Upper lobe of left lung (tissue), 6 donors: ENCODE measurements at places on chromosomes 3 and 15. TPM values are rescaled to one million over a fixed set of nuclear protein-coding genes. Genes with fewer than 3 reads are reported as not detected.

GRCh38 chr3:67468511-67468910 is 185.9 kb downstream of the SUCLG2 start:
- no peak for DNase-seq

DNA sequence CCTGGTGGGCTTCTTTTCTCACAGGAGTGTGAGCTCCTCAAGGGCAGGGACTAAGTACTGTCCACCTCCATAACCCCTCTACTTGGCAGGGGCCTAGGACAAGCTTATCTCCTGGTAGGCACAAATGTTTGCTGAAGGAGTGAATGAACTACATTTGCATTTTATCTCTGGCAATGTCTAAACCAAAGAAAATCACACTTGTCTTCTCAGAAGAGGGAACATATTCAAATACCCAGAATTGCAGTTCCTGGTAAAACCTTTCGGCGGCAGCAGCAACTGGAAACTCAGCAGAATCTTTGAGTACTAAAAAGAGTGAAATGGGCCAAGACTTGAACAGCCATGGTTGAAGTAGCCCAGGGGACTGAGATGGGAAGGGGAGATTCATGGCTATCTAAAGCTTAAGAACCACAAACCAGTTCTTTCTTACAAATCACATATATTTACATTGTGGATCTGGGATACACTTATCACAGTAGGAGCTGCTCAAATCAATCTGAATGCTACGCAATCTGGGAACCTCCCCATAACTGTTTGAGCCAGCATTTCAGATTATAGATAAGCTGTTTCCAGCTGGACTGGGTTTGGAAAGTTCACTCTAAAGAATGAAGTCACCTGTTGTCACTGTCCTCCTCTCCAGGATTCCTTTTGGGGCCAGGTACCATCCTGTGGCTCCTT is 18.7 kb upstream of the PTPN9 start:
- DNase-seq: no peak

DNA sequence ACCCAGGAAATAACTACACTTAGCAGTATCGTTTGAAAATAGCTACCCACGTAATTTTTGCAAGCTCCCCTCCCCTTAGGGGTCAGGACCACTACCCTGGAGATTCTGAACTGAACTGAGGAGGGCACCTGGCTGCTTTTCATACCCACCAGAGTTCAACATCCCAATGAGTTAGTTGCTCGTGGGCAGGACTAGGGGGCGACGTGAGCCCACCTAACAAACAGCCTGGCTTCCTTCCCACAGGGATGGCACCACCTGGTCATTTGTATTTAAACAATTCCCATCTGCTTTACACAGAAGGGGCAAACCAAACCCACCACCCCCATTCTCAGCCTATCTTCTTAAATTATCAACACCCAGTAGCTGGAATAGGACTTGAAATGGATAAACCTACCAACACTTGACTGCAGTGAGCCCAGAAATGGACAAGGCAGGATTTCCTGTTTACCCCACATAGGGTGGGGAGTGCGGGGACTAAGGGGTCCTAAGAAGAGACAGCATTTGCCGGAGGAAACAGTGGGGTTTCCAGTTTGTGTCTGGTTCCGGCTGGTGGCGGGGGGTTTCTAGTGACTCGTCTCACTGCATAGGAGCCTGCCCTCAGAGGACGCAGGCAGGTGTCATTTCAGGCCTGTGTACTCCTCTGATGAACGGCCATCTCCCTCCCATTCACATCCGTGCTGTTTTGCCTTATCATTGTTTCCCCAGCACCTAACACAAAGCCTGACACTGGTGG is 11.6 kb upstream of the VGLL4 start:
- no peak for DNase-seq

- DNase-seq: no peak
Observed at GRCh38 chr3:182972387-182972786, 8.0 kb downstream of the DCUN1D1 start.

DNA sequence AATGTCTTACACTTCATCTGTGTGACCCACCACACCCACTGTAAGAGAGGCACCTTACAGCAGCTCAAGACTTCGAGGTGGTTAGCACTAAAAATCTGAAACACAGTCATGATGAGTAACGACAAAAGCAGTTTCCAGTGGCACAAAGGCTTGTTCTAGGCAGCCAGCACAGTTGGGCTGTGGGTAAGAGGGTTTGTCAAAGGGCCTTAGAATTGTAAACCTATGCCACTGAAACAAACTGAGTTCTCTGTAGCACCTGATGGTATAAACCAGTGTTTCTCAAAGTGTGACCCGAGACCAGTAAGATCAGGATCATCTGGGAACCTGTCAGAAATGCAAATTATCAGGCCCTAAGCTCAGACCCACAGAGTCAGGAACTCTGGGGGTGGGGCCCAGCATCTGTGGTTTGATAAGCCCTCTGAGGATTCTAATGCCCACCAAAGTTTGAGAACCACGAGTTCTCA is 36.5 kb downstream of the DAPK2 start:
- no peak for DNase-seq

DNA sequence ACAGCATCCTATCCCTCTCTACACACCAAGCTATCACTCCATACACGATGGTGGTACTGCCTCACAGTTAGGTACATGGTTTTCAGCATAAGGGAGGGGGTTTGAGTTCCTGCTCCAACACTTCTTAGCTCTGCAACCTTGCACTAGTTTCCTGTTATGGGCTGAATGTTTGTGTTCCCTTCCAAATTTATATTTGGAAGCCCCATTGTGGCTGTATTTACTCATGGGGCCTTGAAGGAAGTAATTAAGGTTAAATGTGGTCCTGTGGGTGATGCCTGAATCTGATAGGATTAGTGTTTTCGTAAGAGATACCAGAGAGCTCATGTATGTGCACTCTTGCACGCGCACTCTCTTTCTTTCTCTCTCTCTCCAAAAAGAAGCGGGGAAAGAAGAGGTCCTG is 259.4 kb downstream of the RORA start:
- DNase-seq: no peak

GRCh38 chr3:31135546-31135945 is 241.1 kb upstream of the GADL1 start:
- no peak for DNase-seq

- DNase-seq: no peak
Observed at GRCh38 chr3:9884555-9885165, 4.6 kb upstream of the CIDEC start.

GRCh38 chr15:41936649-41937567 is 35.4 kb downstream of the EHD4 start:
- no peak for DNase-seq

- DNase-seq: no peak
Observed at GRCh38 chr3:173921732-173922131, 524.2 kb downstream of the NLGN1 start.

DNA sequence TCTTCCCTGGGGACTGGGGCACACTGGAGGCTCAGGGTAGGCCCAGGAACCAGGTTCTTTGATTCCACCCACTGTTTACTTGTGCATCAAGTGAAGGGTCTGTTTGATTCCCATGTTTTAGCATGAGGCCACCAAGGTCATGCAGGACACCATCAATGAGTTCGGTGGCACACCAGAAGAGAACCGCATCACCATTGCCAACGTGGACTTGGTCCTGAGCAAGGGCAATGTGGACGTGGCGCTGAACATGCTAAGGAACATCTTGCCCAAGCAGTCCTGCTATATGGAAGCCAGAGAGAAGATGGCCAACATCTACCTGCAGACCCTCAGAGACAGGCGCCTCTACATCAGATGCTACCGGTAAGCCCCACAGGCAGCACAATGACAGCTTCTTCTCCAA is 21.5 kb downstream of the TTC21A start:
- DNase-seq: no peak

GRCh38 chr3:60453326-60453725 is 797.9 kb downstream of the FHIT start:
- no peak for DNase-seq

GRCh38 chr15:88621789-88622604 is 857 bp downstream of the AEN start:
- no peak for DNase-seq

DNA sequence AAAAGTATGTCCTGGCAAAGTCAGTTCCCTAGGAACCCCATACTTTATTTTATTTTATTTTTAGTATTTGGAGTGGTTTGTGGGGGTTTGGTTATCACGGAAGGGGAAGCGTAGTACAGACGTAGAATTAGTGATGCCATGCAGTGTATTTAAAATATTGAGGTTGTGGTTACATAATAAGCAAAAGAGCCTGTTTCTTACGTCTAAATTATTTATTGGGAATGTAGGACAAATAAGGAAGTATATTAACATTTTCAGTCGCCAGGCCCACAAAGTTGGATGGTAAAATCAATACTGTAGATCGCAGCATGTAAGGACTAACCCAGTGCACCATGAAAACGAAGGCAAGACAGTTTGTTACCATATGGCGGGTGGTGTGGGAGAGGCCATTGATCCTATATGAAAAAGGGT is 558 bp downstream of the DTWD1 start:
- DNase-seq: no peak

DNA sequence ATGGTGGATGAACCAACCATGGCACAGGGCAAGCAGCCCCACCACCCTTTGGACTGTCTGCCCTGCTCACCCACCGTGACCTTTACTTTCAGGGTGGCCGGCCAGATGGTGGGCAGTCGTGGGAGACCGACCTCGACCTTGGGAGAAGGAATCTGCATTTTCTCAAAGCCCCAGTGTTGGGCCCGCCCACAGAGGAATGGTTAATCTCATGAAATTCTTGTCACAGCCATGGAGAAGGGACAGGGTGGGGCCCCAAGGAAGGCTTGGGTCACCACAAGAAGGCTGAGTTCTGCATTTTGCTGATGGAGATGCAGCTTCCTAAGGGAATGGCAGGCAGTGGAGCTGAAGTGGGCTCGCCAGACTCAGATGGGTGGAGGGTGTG is 2.9 kb downstream of the PLXND1 start:
- peak; percentile 46 for DNase-seq

DNA sequence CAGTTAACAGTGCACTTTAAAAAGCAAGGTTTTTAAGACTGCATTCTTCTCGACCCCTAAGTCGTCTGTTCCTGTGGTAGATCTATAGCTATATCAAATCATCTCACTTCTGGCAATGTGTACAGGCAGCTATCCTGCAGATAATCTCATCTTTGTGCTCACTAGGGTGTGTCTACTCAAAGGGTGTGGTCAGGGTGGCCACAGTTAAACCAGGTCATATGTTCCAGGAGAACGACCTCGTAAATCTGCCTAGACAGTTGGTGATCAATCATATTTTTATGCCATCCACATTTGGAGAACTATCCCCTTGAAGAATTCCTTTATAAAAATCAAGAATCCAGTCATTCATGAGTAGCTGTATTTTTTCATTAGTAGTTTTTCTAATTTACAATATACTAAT is 3.0 kb downstream of the VEPH1 start:
- DNase-seq: no peak

DNA sequence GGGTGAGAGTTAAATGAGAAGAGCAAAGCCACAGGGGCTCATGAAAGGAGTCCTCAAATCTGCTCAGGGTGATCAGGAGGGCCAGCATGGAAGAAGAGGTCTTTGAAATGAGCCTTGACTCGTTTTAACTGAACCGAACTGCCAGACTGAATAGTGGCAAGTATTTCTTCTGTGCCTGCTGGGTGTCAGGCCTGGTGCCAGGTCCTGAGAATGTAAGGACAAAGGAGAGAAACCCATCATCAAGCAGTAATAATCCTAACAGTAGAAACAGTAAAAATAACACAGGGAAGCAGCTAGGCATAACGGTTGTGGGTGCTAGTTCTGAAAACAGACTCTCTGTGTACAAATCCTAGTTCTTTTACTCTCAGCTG is 40.4 kb upstream of the SMAD3 start:
- DNase-seq: no peak

GRCh38 chr3:31043184-31043819 is 148.8 kb upstream of the GADL1 start:
- no peak for DNase-seq

DNA sequence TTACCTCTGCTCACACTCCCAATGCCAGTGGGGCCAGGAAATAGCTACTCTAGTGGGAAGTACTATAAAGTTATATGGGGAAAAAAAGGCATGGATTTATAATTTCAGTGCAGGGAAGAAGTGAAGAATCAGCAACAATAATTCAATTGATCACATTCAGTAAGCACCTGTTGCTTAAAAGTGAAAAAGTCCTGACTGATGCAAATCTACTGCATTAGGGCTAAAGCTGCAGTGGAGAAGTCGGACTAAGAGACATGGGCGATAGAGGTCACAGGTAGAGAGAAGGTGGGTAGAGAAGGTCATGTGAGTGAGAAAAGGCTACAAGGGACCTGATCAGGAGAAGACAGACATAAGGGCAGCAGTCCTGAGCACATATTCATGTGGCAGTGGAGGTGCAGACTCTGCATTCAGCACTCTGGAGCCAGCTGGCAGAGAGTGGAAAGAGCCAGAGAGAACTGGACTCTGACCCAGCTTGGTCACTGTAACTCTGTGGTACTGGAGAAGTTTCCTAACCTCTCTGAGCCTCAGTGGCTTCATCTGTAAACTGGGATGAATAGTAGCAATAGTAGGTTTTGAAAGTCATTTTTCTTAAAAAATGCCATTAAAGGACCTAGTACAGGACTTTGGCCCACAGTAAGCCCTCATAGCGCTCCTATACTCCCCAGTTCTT is 17.6 kb upstream of the BCL2A1 start:
- no peak for DNase-seq

DNA sequence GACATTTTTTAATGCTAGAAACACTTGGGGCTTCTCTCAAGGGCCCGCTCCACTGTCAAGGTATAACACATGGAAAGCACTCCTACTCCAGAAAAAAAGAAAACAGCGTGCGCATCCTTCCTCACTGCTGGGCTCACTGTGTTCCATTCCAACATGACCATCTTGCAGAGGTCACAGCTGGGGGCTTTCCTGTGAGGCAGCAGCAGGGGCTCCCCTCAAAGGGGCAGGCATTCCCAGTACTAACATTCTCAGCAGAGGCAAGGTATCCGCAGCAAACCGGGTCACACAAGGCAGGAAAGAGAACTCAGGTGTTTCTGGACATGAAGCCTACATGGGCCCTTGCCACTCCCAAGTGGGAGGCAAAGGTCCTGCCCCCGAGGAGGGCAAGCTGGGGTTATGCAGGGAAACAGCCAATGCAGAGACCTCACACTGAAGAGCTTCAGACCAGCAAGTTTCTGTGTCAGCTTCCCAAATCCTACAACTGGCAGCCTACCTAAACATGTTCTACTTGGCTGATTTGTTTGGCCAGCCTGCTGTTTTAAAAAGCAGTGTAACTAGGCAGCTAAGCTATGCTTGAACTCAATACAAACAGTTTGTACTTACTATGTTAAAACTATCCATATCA is 6.4 kb downstream of the BDH1 start:
- DNase-seq: no peak

- no peak for DNase-seq
Observed at GRCh38 chr3:39454591-39455217, 12.8 kb upstream of the MOBP start.

- no peak for DNase-seq
Observed at GRCh38 chr3:45043728-45044299, 17.7 kb downstream of the CLEC3B start.

GRCh38 chr3:42216931-42217333 is 49.1 kb downstream of the CCK start:
- no peak for DNase-seq

GRCh38 chr3:157649511-157649910 is 146.3 kb upstream of the VEPH1 start:
- no peak for DNase-seq

- DNase-seq: no peak
Observed at GRCh38 chr3:109072194-109072593, 45.7 kb downstream of the MORC1 start.

Gene IQCF5
- not detected for total RNA-seq

Gene ARHGEF3
- total RNA-seq: 29.3 TPM

Gene CCR4
- not detected for total RNA-seq

Gene CEMIP
- 3.3 TPM for total RNA-seq

Gene RTP1
- not detected for total RNA-seq

Gene FOXL2NB
- total RNA-seq: not detected

Gene SMCO1
- not detected for total RNA-seq

Gene NPAP1
- not detected for total RNA-seq

Gene CPB1
- not detected for total RNA-seq

Gene ISG20
- 119 TPM for total RNA-seq
